ENCODE measurements at places on chromosomes 16 and 17.

DNA sequence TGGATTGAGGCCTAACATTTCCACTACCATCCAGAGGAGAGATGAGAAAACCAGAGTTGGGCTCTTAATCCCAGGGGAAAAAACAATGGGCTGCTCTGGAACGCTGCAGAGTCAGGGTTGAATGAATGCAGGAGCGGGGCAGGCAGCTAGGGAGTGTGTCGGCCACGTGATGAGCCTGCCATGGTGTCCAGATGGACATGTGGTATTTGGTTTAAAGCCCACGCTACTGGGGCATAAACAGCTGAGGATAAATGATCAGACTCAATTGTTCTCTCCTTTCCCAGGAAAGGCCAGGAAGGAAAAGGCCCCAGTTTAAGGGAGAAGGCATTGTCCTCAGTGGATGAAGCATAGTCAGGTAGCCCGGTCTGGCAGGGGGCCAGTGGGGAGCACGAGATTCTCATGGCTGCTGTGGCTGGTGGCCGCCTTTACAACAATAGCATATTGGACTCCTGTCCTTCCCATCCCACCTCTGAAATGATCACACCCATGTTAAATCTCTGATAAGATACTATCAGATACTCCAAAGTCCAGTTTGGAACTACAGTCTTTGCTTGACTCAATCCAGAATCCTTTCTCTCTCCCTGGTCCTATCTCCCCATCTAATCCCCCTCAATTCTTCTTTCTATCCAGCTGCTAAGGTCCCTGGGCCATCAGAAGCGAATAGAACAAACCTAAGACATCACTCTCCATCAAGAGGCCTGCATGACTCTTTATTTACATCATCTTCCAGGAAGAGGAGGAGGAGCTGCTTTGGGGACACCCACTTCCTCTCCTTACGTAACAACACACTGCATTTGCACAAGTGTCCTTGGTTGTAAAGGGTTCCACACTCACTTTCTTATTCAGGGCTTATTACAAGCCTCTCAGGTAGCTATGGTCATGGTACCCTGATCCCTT, 20.4 kb downstream of the CA4 start:
- DNase-seq = no peak

DNA sequence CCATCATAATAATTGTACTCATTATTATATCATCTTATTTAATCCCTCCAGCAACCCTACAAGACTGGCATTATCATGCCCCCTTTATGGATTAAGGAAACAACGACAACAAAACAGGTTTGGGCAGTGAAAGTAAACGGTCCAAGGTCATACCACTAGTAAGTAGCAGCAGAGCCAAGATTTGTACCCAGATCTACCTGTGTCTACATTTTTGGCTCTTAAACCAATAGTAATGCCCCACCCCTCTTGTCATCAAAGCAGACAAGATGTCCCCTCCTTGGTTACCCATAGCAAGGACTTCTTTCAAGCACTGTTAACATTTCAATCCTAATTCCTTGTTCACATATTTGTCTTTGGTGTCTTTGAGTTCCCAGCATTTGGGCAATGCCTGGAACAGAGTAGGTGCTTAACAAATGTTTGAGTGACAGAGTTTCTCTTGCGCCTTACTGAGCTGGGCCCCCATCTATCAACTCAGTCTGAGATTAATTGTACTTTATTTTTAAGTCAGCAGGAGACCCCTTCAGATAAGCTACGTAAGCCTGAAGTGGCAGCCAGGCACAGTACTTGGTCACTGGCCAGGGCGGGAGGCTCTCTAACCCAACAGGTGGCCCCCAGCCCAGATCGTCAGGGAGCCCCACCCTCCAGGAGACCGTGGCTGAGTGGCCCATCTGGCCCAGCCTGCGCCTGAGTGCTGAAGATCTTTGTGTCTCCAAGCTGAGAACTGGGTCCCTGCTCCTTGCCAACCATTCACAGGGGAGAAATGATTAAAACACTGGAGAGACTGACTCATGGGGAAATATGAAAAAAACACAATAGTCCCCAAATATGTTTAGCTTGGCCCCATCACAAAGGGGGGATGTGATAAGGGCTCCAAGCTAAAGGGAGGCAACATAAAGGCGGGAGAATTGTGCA, 75.8 kb downstream of the AXIN2 start:
- no peak for DNase-seq

- no peak for DNase-seq
Observed at GRCh38 chr17:17352836-17353624, 49.9 kb downstream of the NT5M start.

- DNase-seq = no peak
Observed at GRCh38 chr17:17830269-17830567, 6.6 kb downstream of the SREBF1 start.

DNA sequence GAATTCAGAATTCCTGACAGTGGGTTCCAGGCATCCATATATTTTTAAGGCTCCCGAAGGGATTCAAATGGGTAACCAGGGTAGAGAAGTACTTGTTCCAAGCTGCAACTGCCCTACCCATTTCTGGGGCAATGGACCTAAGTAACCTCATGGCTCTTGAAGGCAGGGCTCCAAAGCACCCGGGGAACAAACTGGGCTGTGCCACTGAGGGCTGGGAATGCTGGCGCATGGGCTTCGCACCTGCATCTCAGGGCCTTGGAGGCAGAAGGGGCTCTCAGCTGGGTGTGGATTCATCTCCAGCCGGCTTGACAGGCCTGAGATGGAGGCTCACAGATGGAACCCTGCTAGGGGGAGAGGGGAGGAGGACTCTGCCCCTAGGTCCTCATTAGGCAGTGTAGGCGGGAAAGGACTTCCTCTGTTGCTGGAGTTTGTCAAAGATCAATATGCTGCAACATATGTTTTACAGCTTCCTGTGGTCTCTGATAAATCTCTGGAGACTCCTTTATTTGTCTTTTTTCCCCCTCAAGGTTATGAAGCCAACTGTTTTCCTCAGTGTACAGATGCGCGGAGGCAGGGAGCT, 232.3 kb upstream of the NLRP1 start:
- no peak for DNase-seq

GRCh38 chr16:35735403-35736251, 2276.2 kb downstream of the TP53TG3F start:
- DNase-seq = no peak

GRCh38 chr16:84913315-84913714, 93.5 kb downstream of the CRISPLD2 start:
- no peak for DNase-seq

DNA sequence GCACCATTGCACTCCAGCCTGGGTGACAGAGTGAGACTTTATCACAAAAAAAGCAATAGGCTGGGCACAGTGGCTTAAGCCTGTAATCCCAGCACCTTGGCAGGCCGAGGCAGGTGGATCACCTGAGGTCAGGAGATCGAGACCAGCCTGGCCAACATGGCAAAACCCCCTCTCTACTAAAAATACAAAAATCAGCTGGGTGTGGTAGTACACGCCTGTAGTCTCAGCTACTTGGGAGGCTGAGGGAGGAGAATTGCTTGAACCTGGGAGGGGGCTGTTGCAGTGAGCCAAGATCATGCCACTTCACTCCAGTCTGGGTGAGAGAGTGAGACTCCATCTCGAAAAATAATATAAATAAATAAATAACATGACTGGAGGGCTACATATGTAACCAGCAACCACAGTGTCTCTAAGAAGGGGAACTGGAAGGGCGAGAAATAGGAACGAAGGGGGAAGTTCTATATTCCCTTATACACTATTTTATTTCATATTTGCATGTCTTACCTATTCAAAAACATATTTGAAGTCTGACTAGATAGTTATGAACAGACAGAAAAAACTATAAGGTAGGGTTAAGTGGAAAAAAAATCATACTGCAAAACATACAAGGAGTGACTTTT, 25.9 kb downstream of the MYH11 start:
- no peak for DNase-seq

Measured in HS-5 (cell line).